ENCODE measurements at places on chromosomes 16 and 17.

DNA sequence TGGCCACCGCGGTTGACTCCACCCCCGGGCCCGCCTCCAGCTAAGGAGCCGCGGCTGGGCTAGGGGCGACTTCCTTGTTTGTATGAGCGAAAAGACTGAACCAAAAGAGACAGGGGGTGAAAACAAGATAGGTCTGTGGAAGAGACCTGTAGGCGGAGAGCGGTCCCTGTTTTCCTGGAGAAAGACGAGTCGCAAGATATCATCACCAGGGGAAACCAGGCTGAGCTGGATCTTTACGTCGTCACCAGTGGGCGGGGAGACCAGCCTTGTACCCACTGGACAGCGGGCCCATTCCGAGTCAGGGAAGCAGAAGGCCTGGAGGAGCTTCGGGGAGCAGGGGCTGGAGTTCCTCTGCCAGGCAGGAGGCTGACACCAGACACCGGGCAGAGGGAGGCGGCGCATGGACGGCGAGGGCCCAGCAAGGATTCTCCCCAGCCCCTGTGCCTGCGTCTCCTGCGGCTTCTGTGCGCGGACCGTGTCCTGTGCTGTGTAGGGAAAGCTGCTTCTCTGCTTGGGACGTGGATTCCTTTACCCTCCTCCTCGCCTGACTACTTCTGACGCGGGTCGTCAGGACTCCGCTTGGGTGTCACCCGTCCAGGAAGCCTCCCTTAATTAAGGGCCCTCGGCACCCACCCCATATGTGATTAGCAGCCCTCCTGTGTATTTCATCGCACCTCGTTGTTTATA is 10.3 kb upstream of the ARL4D start:
- peak; percentile 82 for DNase-seq

GRCh38 chr16:82011199-82011641 is at the start of gene SDR42E1:
TSS of gene SDR42E1 (minus strand) at chr16:82011470. CDS start at chr16:82000858, 10,612 bp downstream.
- no peak for DNase-seq

DNA sequence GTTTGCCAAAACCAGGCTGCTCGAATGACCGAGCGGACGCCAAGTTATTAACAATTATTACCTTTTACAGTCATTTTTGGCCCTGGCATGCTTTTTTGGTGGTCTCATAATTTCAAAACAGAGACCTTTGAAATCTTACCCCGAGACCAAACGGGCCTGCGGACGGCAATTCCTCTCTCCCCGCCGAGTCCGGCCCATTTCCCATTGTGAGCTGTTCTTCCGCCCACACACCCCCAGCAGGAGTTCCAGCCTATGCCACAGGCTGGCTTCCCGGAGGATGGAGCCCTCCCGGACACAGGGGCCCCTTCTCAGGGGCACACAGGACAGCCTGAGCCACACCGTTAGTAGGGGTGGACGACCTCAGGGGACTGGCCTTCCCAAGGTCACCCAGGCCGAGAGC is 130.7 kb downstream of the C16orf95 start:
- DNase-seq, result no peak

- no peak for DNase-seq
Measured at GRCh38 chr17:62716834-62717588, 89.5 kb downstream of the MRC2 start.

DNA sequence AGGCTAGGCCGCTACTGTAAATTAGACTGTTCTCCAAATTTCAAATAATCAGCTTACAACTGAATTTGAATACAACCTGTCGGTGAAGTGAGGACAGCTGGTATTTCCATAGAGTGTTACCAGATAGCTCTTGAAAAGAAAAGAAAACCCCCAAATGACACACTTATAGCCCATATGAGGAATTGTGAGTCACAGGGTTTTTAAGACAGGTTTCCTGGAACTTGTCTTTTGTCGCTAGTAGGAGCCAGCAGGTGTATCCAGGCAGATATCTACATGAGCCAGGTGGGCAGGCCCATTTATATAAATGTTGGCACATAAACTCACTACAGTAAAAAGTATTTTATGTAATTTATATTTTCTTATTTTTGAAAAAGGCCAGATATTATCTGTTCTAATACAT is 24.0 kb downstream of the TNRC6A start:
- no peak for DNase-seq

GRCh38 chr16:21663889-21664647 is at the start of gene OTOA:
TSS of gene OTOA (plus strand) at chr16:21663968. CDS start at chr16:21678515, 14,547 bp downstream.
- no peak for DNase-seq

- no peak for DNase-seq
Measured at GRCh38 chr17:53626286-53626685, 196.4 kb upstream of the KIF2B start.

GRCh38 chr16:5028950-5029475 is 4.7 kb downstream of the NAGPA start:
- no peak for DNase-seq

GRCh38 chr17:63775420-63775819 is 1.4 kb downstream of the DDX42 start:
- no peak for DNase-seq

- peak; percentile 26 for DNase-seq
Measured at GRCh38 chr17:1398931-1399678, 917 bp downstream of the YWHAE start.

DNA sequence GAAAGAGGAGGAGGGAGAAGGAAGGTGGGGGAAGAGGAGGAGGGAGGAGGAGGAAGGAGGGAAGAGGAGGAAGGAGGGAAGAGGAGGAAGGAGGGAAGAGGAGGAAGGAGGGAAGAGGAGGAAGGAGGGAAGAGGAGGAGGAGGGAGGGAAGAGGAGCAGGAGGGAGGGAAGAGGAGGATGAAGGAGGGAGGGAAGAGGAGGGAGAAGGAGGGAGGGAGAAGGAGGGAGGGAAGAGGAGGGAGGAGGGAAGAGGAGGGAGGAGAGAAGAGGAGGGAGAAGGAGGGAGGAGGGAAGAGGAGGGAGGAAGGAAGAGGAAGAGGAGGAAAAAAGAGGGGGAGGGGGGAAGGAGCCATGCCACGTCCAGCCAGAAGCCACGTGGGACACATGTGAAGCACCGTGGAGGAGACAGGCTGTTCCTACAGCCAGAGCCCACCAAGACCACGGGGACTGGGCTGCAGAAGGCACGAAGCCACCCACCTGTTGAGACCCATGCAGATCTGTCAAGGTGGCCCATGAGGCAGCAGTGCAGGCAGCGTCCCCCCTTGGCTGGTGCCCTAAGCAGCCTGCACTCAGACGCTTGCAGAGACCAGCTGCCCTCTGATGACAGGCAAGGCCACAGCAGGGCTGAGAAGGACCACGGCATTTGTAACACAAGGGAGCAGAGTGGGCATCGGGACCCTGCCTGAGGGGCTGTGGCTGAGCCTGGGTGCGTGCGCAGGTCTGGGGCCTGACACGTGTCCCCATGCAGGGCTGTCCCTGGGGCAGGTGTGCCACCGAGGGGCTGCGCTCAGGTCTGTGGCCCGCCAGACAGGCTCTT is 10.3 kb downstream of the NDUFAF8 start:
- DNase-seq, result no peak

GRCh38 chr16:88681709-88682451 is 4.4 kb downstream of the SNAI3 start:
- no peak for DNase-seq

DNA sequence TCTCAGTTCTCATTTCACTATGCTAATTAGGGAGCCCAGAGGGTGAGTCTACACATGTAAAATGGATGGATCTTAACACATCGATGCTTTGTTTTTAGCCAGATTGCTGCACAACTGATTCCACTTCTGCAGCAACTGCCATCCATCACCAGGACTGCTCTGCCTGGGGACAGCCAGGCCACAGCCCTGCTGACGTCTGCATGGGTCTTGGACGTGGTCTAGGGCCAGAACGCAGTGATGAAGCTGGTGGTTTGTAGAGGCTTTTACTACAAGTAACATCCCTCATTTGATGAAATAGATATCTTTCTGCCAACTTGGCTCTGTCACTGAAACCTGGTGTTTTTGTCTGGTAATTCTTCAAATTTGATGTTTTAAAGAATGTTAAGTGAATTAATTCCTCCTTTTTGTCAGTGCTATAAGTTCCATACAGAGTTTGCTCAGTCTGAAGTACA is 50.6 kb downstream of the MARCHF10 start:
- DNase-seq, result no peak

- DNase-seq, result no peak
Measured at GRCh38 chr16:88524274-88524972, 45.8 kb upstream of the ZC3H18 start.

DNA sequence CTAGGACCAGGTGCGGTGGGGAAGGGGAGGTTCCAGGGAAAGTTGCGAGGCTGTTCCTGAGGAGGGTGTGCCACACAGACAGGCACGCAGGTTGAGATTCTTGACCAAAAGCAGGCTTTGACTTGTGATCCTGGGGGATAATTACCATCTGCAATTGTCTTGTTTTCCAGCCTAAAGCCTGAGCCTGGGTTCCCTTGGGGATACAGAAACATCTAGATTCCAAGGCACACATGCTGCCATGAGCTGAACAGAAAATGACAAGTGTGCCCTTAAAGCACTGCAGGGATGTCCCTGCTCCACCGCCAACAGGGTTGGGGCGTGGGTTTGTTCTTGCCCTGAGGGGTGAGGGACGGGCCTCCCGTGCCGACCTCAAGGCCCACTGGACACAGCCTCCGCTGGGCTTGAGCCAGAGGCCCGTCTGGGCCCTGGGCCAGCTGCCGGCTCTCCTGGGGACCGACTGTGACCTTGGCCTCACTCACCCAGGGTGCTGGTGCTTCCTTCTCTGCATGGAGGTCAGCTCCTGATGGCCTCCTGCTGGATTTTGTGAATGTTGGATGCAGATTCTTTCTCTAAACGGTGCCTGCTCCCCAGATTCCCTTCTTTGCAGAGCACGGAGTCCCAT is 14.0 kb downstream of the CA5A start:
- no peak for DNase-seq

- DNase-seq, result no peak
Measured at GRCh38 chr16:17053536-17054160, 417.1 kb downstream of the XYLT1 start.

DNA sequence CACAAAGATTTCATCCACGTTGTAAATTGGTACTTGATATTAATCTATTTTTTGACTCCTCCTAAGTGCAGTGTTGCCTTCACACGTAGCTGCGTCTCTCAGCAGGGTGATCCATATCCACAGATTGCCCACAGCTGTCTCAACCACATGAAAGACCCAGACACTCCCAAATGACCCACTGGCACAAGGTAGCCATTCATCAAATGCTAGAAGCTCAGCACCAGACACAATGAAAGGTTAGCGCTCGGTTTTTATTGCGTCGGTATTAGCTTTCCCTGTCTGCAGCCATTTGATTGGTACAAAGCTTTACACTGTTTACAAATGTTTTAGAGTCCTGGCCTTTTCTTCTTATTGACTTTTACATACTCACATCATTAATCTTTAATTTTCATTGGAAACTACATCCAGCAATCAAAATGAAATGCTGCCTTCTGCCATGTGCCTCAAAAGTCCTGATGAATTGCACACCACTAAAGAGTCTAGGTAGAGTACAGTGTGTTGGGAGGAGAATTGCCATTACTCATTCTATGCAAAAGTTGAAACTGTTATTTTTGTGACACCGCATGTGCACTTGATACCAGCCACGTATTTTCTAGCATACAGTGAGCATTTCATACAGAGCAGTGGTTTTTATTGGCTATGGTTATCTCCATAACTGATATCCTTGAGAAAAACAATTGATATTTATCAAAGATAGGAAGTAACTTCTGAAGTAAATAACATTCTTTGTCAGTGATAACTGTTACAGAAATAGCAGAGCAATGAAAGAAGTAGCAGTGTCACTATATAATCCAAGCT is 127.3 kb upstream of the NUDT7 start:
- DNase-seq, result no peak

DNA sequence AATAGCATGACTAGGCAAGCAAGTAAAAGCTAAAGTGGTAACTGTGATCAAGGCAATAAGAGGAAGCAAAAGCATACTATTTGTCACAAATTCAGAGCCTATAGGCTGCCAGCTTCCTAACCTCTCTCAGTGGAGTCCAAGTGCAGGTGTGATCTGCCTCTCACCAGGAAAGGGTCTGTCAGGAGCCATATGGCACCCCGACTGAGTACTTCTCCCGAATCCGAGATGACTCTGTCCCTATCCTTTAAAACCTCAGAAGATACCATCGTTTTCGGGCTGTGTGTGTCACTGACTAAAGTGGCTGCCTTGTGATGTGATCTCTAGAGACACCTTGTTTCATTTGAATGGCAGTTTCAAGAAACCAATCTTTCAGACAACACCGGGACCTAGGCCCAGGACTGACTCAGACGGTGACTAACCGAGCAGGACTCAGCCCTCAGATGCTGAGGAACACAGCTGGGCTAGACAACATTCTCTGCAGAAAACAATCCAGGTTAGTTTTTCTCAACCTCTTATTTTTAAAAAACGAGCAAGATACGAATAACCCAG is 63.6 kb downstream of the SMG6 start:
- no peak for DNase-seq

DNA sequence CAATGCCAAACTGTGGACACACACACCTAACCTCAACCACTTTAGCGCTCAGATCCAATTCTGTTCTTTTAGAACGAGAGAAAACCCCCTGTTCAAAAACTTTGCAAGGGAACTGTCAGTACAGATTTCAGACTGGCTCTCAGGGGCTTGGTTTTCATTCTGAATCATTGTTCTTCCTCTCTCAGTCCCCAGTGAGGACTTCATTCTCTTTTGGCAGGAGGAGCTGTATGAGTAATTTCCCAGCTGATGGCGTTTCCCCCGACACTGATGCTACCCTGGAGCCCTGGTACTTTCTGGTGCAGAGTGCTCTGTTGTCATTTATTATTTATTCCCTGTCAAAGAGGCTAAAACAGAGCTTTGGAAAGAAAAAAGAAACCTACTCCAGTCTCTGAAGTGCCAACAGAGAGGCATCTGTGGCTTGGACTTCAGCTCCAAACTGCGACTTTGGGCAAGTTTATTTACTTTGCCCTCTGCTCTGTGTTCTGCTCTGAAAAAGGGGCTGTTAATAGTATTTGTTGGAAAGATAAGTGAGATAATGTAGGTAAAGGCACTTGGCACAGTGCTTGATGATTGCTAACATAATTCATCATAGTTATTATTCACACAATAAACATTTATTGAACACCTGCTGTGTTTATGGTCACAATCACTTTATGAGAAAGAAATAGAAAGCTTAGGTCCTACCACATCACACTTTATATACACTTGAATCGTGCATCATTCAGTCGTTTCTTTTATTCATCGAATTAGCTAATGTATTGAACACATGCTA is 28.3 kb downstream of the ETV4 start:
- no peak for DNase-seq
